ENCODE measurements at places on chromosomes 2 and 18.

GRCh38 chr2:15795426-15795825, 144.9 kb upstream of the MYCN start:
- no peak for DNase-seq

- DNase-seq, result no peak
Measured at GRCh38 chr2:219631406-219631891, 4.0 kb downstream of the SLC4A3 start.

- DNase-seq, result no peak
Measured at GRCh38 chr18:59628995-59629394, 68.2 kb downstream of the CCBE1 start.

- DNase-seq, result no peak
Measured at GRCh38 chr2:174108579-174108978, 139.8 kb downstream of the OLA1 start.

GRCh38 chr2:190431907-190432306, 23.8 kb downstream of the MFSD6 start:
- DNase-seq, result no peak

GRCh38 chr2:238945433-238946150, 97.7 kb downstream of the TWIST2 start:
- DNase-seq, result peak; percentile 10

GRCh38 chr2:227822416-227823003, 8.9 kb downstream of the CCL20 start:
- no peak for DNase-seq

GRCh38 chr2:219287580-219288265, 8.6 kb downstream of the DNAJB2 start:
- no peak for DNase-seq

DNA sequence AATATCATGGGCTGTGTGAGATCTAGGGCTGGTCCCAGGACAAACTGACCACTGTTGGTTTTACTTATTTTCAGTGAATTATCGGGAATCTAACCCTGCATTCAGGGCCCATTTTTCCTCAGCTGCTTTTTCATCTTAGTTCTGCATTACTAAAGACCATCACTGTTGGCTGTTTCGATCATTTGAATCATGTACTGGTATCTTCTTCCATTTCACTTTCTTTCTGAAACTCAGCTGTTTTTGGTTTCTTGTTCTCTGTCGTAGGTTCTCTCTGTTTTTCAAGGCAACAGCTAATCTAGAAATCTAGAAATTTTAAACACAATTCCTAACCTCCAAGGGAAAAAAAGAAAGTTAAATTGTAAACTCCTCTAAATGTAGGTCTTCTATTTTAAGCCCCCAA, 159.9 kb upstream of the SESTD1 start:
- DNase-seq, result no peak

GRCh38 chr18:79441420-79441819, 45.7 kb downstream of the NFATC1 start:
- no peak for DNase-seq

DNA sequence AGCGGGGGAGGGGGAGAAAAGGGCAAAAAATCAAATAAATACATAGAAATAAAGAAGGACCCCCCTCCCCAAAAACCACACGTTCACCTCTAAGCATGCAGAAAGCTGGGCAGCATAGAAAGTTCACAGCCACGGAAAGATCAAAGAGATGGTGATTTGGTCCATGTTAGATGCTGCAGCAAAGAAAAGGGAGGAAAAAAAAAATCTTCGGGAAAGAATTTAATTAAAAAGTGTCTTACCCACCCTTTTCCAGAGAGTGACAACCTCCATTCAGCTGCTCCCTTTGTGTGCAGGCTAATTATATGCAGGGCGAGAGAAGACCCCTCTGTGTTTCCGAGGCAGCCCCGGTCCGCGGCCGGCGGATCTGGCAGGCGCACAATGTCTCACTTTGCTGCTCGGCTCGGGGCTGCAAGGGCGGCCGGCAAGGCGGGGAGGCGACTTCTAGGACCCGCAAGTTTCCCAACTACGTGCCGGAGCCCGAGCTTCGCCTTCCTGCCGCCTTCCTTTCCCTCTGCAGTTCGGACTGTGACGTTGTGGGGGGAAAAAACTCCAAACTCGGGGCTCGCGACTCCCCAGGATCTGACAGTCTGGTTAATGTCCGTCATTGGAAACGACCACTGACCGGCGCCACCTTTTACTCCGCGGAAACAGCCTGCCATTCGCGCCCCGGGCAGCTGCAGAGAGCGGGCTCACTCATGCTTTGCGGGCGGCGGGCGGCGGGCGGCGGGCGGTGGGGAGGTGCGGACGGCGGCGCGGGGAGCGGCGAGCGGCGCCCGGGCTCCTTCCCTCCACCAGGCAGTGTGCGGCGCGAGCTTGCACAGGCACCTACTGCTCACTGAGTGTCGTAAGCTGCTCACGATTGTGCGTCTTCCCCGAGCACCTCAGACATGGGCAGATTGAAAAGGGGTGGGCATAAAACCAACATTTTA, at the start of gene LRRTM1:
Gene LRRTM1 (minus strand): TSS at position 844 of the 929 bp plus-strand sequence. CDS start 933 bp downstream, outside the sequence.
- no peak for DNase-seq

- no peak for DNase-seq
Measured at GRCh38 chr18:49944663-49945062, 131.3 kb upstream of the ACAA2 start.

GRCh38 chr18:5284808-5285207, 10.7 kb downstream of the ZBTB14 start:
- DNase-seq, result no peak

DNA sequence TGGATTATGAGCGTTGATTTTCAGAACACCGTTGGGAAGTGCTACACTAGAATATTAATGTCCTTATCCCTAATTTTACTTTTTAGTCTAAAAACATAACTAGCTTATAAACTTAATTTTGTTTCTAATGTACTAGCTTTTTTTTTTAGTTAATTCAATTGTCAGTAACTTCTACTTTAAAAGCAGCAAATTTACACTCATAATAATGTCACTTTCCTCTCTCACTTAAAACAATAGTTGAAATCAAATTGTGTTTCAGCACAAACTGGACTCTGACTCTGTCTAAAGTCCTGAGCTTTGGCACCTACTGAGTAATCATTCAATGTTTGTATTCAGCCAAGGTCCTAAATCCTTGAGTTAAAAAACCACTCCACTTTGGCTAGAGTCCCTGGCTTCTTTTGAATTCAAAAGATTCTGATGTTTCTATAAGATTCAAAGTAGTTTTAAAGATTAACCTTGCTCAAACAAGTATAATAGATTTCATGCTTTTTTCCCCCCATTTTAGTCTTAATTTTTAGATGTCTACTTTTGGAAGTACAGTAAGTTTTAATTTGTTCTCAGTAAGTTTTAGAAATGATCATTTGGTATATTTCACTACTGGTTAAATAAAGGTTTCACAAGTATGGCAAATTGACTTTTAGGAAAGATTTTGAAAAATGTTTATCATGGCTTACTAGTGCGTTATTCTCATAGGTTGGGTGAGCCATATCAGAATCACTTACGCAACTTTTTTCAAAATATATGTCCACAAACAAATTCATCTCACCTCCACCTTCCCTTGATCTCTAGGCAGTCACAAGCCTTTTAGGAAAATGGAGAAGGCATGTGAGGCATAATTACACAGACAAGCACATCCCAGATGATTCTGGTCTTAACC, 23.4 kb downstream of the CCNYL1 start:
- no peak for DNase-seq

DNA sequence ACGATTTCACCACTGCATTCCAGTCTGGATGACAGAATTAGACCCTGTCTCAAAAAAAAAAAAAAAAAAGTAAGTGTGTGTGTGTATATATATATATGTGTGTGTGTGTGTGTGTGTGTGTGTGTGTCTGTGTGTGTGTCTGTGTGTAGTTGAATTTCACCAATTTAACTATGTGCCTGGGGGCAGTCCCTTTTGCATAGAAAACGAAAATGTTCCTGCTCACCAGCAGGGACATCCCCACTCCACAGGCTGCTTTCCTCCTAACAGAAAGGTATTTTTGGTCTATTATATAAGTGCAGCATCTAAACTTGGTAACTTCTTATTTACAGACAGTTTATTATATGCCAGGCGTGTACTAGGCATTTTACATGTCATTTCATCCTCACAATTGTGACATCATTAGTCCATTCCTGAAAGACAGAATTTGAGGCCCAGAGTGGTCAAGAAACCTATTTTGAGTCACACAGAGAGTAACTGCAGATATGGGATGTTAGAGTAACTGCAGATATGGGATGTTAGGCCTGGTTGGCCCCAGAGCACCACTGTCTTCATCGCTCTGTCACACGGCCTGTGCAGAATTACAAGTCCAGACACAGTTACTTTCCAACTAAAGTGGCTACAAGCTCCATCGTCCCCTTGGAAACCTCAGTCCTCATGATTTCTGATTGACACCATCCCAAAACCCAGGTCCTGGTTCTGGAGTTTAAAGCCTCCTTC, 9.3 kb upstream of the TTL start:
- no peak for DNase-seq

GRCh38 chr2:72004201-72004915, 143.3 kb downstream of the CYP26B1 start:
- no peak for DNase-seq

- no peak for DNase-seq
Measured at GRCh38 chr2:142862847-142863246, 14.6 kb upstream of the KYNU start.

- DNase-seq, result no peak
Measured at GRCh38 chr2:238113611-238114010, 13.5 kb downstream of the ESPNL start.

- DNase-seq, result peak; percentile 29
Measured at GRCh38 chr18:59697236-59697932, at the start of gene CCBE1. Gene CCBE1 (minus strand): TSS chr18:59697423.

DNA sequence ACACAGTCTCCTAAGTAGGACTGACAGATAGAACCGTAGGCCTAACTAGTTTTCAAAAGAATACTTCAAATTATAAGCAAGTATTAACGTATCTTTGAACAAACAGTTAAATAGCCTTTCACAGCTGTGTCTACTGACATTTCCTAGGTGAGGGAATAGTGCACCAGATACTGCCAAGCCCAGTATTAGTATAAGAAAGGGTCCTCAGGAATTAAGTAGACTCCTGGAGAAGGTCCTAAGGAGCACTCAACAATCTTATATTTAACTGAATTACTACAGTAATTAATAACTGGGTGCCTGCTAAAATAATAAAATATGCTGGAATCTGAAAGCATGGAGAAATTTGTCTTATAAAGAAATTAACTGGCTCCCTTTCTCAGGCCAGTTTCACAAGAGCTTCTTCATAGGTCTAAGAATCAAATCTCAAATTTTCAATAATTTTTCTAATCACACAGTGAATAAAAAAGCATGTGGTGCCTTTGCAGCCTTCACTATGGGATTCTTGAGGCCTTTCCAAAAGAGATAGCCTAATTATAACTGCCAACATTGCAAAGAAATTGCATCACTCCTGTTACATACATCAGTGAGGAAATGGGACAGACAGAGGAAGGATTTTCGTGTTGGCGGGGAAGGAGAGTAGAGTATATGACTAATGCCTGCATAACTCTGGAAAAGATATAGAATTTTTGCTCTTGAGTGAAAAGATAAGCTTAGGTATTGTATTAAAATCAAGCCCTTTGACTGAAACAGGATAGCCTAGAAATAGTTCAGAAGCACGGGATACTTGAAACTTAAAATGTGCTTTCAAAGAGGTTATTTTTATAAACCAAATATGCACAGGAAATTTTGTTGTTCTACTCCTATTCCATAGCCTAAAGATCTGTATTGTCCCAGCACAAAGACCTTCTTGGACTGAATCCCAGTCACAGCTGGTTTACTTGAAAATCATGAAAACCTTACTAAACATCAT, 228.6 kb upstream of the STK17B start:
- peak; percentile 40 for DNase-seq

DNA sequence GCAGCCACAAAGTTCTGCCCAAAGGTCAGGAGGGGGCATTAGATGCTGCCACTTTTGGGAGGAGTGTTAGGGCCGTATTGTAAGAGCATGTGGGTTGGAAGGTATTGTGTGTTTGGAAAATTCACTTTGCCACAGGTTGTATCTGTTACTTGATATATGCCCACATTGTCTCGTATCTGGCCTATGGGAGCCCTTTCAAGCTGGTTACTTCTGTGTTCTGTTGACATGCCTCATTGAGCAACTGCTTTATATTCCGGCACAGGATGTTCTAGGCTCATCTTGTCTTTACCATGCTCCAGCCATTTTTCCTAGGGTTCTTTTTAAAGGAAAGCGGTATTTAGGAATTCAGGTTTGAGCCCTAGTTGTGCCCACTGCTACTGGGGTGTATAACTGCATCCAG, 6.0 kb downstream of the ADNP2 start:
- no peak for DNase-seq

GRCh38 chr2:8258406-8258805, 423.4 kb upstream of the ID2 start:
- DNase-seq, result no peak

- DNase-seq, result no peak
Measured at GRCh38 chr18:1075876-1076275, 171.2 kb downstream of the ADCYAP1 start.

GRCh38 chr2:75587954-75588587, 27.3 kb upstream of the EVA1A start:
- DNase-seq, result no peak

GRCh38 chr2:108925735-108926134, 63.3 kb downstream of the EDAR start:
- no peak for DNase-seq

- DNase-seq, result no peak
Measured at GRCh38 chr18:64851726-64852125, 702.8 kb upstream of the LINC00305 start.

GRCh38 chr2:122864728-122865127, 1109.3 kb downstream of the TSN start:
- no peak for DNase-seq

GRCh38 chr2:38076152-38076709, 280 bp upstream of the CYP1B1 start:
- DNase-seq, result peak; percentile 61

DNA sequence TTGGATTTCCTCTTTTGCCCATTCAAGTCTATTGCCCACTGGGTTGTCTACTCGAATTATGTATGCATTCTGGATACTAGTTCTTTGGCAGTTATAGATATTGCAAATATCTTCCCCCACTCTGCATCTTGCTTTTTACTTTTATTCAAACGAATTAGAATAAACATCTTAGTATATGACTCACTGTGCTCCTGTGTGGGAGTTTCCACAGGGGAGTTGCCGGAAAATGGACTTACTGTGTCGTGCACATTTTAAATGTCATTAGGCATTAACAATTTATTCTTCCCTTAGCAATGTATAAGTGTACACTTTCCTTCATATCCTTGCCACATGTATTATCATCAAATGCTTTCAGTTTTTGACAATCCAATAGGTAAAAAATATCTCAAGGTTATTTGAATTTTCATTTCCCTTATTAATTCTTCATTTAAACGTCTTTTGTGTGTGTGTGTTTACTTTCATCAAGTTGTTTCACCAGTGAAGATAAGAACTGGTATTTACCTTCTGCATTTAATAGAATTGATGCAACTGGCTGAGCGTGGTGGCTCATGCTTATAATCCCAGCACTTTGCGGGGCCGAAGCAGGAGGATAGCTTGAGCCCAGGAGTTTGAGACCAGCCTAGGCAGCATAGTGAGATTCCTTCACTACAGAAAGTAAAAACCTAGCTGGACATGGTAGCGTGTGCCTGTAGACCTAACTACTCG, 4.6 kb upstream of the UGT1A5 start:
- no peak for DNase-seq

DNA sequence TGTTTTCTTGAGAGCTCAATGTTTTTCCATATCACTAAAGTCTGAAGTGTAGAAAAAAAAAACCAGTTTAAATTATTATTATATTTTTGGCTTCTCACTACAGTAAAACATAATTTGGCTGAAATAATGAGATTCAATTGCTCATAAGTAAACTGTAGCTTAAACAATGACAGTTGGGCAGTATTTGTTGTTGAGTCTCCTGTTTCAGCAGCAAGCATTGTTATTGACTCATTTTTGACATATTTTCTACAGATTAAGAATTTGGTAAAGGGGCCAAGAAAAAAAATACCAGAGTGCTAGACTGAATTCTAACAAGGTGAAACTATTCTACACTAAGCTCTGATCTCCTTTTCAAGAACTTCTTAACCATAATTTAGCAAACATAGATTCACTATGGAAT, 2070.4 kb upstream of the CELF4 start:
- DNase-seq, result no peak

Data from HCT116 (cell line).